ENCODE measurements at places on chromosomes 6 and 20.

DNA sequence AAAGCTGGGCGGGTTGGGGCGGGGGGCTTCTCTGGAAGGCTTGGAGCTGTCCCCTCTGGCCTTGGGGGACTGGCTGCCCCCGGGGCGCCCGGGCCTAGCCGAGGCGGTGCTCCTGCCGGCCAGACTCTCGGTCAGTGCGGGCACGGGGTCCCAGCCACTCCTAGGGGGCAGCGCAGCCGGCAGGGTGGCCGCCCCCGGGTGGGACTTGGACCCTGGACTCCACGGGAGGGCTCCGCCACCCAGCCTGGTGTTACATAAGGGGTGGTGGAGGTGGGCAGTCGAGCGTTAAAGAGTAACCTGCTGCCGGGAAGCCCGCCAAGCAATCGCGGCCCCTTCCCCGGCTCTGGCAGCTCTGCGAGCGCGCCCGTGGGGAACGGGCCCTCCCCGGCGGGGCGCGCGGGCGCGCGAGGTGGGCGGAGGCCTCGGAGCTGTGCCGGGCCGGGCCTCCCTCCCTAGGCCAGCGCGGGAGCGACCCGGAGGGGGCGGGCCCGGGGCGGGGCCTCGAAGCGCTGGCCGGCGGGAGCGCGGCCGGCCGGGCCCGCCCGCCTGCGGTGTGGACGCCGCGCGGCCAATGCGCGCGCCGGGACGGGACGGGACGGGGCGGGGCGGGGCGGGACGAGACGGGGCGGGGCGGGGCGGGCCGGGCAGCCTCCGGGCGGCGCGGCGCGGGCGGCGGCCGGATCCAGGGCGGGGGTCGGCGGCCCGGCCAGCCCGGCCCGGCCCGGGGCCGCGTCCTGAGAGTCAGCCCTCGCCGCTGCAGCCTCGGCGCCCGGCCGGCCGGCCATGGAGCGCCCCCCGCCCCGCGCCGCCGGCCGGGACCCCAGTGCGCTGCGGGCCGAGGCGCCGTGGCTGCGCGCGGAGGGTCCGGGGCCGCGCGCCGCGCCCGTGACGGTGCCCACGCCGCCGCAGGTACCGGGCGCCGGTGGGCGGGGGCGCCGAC lies at the start of gene SLC2A4RG:
SLC2A4RG (plus strand) TSS at position 647 of the 940 bp plus-strand sequence; CDS start at position 784, 137 bp downstream.
- no peak for DNase-seq

GRCh38 chr6:105740946-105741645 lies 338.2 kb upstream of the PREP start:
- DNase-seq, result no peak

GRCh38 chr6:94721459-94721858 lies 855.9 kb upstream of the MANEA start:
- DNase-seq, result no peak

GRCh38 chr20:10322073-10323012 lies 103.7 kb downstream of the SNAP25 start:
- DNase-seq, result no peak

DNA sequence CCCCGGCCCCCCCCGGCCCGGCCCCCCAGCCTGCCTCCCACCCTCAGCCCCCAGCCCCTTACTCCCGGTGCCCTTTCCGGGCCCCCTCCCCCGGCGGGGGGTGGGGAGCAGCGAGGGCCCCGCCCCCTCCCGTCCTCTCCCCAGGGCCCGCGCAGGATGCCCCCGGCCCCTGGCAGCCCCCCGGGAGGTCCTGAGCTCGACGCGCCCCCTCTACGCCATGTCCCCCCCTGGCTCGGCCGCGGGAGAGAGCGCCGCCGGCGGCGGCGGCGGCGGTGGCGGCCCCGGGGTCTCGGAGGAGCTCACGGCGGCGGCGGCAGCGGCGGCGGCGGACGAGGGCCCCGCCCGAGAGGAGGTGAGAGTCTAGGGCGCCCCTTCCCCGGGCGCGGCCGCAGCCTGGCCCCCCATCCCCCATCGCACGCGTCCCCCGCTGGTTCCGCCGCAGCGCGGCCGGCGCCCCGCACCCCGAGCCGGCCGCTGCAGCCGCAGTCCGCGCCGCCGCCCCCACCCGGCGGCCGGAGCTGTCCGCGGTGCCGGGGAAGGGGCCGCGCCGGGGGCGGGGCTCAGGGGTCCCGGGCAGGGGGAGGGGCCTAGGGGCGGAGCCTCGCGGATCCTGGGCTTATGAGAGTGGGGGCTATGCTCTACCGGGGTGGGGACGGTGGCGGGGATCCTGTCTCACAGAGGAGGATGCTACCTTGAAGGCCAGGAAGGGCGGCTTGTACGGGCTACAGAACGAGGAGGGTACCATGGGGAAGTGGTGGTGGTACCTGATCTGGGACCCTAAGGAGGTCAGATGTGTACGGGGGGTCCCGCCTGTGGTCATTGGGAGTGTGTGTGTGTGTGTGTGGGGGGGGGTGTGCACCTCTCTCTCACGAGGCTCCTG lies 516 bp downstream of the TMEM151B start:
- DNase-seq, result no peak

- DNase-seq, result no peak
Observed at GRCh38 chr6:148157841-148158240, 184.8 kb upstream of the SASH1 start.

DNA sequence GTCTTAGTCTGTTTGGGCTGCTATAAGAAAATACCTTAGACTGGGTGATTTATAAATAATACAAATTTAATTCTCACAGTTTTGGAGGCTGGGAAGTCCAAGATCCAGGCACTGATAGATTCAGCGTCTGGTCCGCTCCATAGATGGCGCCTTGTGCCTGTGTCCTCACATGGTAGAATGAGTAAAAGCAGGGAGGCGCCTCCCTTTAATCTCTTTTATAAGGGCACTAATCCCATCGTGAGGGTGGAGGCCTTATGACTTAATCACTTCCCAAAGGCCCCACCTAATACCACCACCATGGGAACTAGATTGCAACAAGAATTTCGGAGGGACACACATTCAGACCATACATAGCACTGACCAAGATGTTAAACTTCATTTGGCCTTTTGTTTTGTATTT lies 91.2 kb upstream of the TMEM181 start:
- DNase-seq, result no peak

Data from AG04450 (cell line).